ENCODE measurements at places on chromosomes 1 and 21. TPM values are rescaled to one million over a fixed set of nuclear protein-coding genes. Genes with fewer than 3 reads are reported as not detected.

DNA sequence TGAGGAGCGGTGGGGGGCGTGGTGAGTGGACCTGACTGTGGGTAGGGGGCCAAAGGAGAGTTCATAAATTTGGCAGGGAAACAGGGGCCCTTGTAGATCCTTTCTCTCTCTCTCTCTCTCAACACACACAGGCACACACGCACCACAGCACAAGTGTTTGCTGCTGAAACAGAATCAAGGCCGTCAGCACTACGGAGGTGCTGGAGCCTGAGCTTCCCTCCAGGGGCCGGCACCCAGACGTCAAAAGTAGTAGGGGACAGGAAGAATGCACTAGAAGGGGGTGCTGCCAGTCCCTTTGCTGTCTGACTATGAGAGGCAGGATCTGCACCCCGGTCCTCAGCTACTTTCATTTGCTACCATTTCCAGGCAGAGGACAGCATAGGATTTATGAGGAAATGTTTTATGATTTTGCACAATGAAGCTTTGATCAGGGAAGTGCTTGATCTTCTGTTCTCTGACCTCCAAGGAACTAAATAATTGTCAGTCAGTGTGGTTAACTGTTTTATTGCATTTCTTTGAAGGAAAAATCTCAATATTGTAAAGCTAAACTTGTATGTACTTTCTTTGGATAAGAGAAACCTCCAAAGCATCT lies 74.3 kb upstream of the FAM3B start:
- H3K36me3 ChIP-seq = peaks cover 22% of the 10 kb centered on the region
- no peak overlapping the region for H3K27ac ChIP-seq
- no peak overlapping the region for H3K4me3 ChIP-seq
- no peaks in the 10 kb centered on the region for H3K27me3 ChIP-seq
- DNase-seq = no peak
- no peaks in the 10 kb centered on the region for H3K4me1 ChIP-seq

GRCh38 chr1:182676274-182676673 lies 8.1 kb downstream of the RGS8 start:
- no peaks in the 10 kb centered on the region for H3K36me3 ChIP-seq
- no peak for DNase-seq
- H3K4me1 ChIP-seq = no peaks in the 10 kb centered on the region
- H3K4me3 ChIP-seq = no peak overlapping the region
- H3K27me3 ChIP-seq = peaks cover 30% of the 10 kb centered on the region

MAP7D1 gene
- polyA plus RNA-seq = 84.4 TPM

DMRTA2 gene
- 0.01 TPM for polyA plus RNA-seq

GRCh38 chr1:1302951-1303509 lies 4.7 kb downstream of the ACAP3 start:
- H3K4me3 ChIP-seq = peak overlapping the region; percentile 38
- H3K36me3 ChIP-seq = peaks cover 1% of the 10 kb centered on the region
- H3K4me1 ChIP-seq = peaks cover 46% of the 10 kb centered on the region
- no peaks in the 10 kb centered on the region for H3K27me3 ChIP-seq
- peak overlapping the region; percentile 31 for H3K27ac ChIP-seq

GRCh38 chr1:112371775-112372174 lies 24.2 kb upstream of the CTTNBP2NL start:
- no peak overlapping the region for H3K4me3 ChIP-seq
- no peak overlapping the region for H3K27ac ChIP-seq
- H3K36me3 ChIP-seq = no peaks in the 10 kb centered on the region
- no peaks in the 10 kb centered on the region for H3K4me1 ChIP-seq

MATN1 gene
- polyA plus RNA-seq = not detected

DNA sequence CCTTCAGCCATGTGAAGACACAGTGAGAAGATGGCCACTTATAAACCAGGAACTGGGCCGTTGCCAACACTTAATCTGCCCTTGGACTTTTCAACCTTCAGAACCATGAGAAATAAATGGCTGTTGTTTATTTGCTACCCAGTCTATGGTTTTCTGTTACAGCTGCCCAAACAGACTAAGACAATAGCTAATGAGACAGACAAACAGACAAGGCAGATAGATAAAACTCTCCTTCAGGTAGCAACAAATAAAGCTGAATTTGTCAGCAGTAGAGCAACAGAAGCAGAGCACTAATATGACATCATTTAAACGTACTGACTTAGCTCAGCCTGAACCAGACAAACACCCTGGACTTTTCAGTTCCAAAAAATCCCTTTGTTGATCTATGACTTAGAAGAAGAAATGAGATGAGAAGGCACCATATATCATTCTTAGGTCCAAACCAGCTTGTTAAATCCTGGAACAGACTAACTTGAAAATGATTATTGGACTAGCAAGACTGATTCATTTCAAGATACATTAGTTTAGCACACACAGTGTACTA lies 27.0 kb downstream of the ZZZ3 start:
- no peaks in the 10 kb centered on the region for H3K4me1 ChIP-seq
- DNase-seq = no peak
- H3K27ac ChIP-seq = no peak overlapping the region
- no peak overlapping the region for H3K4me3 ChIP-seq
- no peaks in the 10 kb centered on the region for H3K36me3 ChIP-seq

DNA sequence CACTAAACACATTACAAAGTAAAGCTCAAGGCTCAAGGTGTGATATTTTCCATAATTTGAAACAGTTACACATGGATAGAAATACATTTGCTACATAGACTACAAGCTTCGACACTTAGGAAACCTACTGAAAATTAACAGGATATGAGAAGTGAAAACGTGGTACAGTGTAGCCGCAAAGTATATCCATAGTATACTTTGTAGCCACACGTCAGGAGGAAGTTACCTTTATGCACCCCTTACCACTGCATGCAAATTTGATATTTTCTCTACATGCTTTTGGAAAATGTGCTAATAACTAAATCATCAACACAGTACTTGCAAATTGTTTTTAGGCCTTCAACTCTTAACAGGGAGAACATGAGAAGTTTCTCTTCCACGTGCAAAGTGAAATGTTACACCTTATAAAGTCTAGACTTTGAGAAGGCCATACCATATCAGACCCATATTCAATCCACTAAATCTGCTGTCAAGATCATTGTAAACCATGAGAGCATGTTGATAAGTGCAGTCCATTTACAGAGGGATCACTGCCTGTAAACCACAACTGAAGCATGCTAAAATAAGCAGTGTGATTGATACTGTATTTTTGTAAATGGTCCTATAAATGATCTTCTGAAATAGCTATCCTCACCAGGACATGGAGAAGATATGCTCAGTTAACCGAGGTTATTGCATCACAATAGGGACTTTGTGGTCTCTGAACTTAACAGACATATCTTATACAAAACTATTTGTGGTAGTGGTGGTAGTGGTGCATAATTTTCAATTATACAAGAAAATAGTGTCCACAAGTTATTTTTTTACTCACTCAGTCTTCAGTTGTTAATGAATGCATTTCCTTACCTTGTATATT lies 64.7 kb downstream of the VAV3 start:
- H3K36me3 ChIP-seq = no peaks in the 10 kb centered on the region
- H3K27me3 ChIP-seq = no peaks in the 10 kb centered on the region
- H3K4me1 ChIP-seq = no peaks in the 10 kb centered on the region
- no peak overlapping the region for H3K4me3 ChIP-seq
- H3K27ac ChIP-seq = no peak overlapping the region
- no peak for DNase-seq

CSMD2 gene
- polyA plus RNA-seq = 1.2 TPM

PLCH2 gene
- polyA plus RNA-seq = 74.0 TPM

GRCh38 chr1:164559342-164560051 lies 513 bp downstream of the PBX1 start:
- no peak for DNase-seq
- H3K4me3 ChIP-seq = peak overlapping the region; percentile 48
- H3K4me1 ChIP-seq = peaks cover 6% of the 10 kb centered on the region
- no peak overlapping the region for H3K27ac ChIP-seq
- H3K27me3 ChIP-seq = no peaks in the 10 kb centered on the region

GRCh38 chr1:30538226-30538992 lies 185.0 kb downstream of the MATN1 start:
- DNase-seq = no peak
- no peak overlapping the region for H3K27ac ChIP-seq
- no peaks in the 10 kb centered on the region for H3K27me3 ChIP-seq
- H3K36me3 ChIP-seq = no peaks in the 10 kb centered on the region

GRCh38 chr1:201026234-201026633 lies 2.7 kb upstream of the KIF21B start:
- H3K27ac ChIP-seq = no peak overlapping the region
- no peaks in the 10 kb centered on the region for H3K36me3 ChIP-seq
- no peak for DNase-seq
- no peaks in the 10 kb centered on the region for H3K4me1 ChIP-seq
- H3K27me3 ChIP-seq = peaks cover 15% of the 10 kb centered on the region
